ENCODE measurements at places on chromosomes 13 and 19.

GRCh38 chr19:19223636-19224035 is 11.9 kb downstream of the NCAN start:
- no peak for DNase-seq

DNA sequence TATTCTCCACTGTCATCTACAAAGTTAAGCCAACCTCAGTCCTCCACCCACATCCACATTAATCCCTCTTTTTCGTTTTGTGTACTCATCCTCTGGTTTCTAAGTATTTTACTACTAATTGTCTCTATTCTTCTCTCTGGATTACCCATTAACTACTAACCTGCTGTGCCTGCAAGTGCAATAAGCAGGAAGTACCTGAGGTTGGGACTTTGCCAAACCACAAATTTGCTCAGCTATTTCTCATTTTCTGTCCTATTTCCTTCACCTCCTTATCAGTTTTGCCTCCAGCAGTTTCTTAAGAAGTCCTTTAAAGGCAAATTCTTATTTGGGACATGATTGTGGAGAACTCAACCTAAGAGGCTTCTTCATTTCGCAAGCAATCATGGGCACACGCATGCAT is 1708.9 kb downstream of the SLITRK5 start:
- DNase-seq, result no peak

GRCh38 chr13:100349594-100349993 is 239.0 kb downstream of the GGACT start:
- DNase-seq, result no peak

- no peak for DNase-seq
These were observed 38.3 kb downstream of the ANKRD10 start for GRCh38 chr13:110876609-110877008.

DNA sequence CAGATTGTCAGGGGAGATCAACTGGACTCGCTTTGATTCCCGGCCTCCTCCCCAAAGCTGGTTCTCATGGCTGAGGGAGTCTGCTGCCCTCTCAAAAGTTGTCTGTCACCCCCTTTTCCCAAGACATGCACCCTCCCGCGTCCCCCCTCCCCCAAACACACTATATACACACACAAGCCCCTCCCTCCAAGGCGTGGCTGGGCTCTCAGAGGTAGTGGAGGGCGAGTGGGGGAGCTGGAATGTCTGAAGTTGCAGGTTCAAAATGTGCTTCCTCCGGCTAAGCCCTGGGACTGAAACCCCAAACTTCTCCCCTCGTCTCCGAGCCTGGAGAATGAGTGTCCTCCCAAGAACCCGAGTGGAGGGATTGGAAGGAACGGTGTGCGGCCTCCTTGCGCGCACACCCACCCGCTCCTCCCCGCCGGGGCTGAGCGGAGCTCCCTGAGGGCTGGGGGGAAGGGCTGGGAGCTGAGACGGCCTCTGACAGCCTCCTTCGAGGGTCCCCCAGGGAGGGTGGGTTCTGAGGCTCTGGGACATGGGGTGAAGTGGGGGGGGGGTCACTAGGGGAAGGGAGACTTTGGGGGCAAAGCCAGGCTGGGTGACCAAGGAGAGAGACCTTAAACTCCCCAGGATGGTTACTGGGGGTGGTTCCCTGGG is 9.9 kb upstream of the MEIS3 start:
- DNase-seq, result no peak

DNA sequence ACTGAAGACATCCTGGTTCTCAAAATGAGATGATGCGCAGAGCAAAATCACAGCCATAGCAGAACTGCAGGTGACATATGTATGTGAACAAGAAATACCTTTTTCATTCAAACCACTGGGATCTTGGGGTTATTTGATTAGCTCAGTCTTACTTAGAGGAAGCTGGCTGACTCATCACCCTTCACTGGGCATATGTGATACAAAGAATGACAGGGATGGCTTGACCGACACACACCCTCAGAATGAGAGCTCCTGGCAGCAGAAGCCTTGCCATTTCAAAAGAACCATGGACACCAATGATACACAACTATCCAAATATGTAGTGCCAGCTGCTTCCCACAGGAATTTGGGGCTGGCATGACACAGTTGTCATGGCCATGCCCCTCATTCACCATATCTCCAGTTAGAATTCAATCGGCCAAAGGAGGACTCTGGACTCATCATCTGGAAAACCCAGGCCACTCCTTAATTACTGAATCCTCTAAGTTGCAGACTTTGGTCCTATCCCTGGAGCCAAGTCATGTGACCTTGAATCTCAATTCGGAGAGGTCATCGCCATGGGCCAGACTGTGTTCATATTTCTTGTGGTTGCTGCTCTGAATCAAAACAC is 115.8 kb downstream of the KATNAL1 start:
- no peak for DNase-seq

DNA sequence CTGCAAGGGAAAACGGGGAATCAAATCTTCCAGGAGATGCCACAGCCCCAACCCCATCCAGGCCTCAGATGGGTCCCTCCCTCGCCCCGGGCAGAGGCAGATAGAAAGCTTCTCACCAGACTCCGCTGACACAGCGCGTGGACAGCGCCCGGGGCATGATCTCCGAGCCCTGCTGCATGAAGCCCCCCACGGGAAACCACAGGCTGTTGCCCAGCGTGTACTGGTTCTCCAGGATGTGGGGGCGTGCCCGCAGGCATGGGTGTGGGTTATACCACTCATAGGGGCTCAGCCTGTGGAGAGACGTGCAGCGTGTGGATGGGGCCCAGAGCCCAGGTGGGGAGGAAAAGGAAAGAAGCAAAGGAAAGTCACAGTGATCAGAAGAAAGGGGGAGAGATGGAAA is 27.2 kb upstream of the ATP1A3 start:
- DNase-seq, result no peak

GRCh38 chr19:7968796-7969554 is 25.5 kb upstream of the TIMM44 start:
- no peak for DNase-seq

Measured in effector CD8-positive, alpha-beta T cell (primary cell).